Stimulated activated CD4-positive, alpha-beta T cell treated with anti-CD3 and anti-CD28 coated beads, Interleukin-15, amount 100 ng/mL, for 1 hour (primary cell): ENCODE measurements at places on chromosomes 7 and 10.

DNA sequence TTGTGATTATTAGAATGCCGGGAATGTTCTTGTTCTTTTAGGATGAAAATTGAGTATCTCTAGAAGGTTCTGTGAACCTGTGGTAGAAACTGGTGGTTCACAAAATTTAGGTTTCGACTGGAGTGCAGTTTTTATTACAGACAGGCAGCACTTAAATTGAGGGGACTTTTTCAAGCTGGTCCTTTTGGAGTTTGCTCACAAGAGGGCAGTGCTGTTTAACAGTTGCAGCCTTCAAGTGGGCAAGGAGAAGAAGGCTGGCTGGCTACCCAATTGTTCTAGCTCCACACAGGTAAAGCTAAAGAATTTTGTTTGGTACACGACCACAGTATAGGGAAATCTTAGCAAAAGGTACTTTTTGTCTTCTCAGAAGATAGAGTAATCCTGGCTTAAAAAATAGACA is 233.6 kb downstream of the SNX13 start:
- DNase-seq = no peak

DNA sequence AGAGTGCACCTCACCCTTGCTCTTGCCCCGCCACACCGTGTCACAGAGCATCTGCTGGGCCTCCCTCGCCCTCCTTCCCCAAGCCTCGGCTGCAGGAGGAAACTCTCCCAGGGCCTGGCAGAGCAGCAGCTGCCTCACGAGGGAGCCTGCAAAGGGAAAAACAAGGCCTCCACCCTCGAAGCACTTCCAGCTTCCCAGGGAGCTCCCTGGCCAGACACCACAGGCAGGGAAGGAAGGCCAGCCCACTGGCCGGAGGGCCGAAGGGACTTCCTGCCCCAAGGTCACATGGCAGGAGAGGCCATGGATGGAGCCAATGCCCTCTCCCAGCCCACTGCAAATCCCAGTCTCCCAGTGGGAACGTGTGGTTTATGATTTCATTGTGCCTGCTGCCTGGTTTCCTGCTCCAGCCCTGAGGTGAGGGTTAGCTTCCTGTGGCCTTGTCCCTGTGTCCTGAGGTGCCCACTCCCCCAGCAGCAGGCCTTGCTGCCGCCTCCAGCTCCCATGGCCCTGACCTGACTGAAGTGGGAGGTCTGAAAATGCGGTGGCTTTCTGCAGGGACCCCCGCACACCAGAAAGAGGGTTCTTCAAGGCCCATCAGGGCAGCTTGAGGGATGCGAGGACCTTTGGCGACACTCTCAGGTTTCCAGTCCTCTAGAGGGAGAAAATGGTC is 100.5 kb upstream of the PPIF start:
- no peak for DNase-seq

DNA sequence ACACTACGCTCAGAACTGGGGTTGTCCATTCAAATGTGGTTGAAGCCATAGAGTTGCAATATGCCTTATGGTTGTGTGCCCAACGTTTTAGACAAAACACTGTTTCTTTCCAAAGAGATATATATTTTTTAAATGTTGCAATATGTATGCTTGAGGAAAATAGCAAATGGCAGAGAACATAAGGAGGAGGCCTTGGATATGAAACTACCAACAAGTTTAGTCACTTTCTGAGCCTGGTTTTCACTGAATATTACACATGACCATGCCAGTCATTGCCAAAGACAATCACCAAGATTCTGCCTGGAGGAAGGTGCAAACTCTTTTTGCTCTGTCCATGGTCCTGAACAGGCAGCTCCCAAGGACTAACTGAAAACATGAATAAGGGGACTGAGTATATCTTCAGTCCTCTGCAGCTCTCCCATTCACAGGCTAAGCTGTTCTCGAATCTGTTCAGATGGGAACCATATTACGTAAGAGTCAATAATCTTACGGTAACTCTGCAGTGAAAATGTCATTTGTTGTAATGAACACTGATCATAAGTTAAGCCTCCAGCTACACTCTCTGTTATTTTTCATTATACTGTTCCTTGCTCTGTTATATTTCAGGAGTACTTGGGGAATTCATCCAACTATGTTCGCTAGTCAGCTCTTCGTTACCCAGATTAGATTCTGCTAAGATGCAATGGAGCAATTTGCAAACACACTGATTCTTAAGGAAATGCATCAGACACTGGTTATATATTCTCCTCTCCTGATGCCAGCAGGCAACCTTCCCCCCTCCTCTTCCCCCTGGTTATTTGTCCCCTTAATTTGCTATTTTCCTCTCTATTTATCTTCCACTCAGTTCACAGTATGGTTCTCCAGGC is 90.7 kb upstream of the C1QL3 start:
- no peak for DNase-seq

- no peak for DNase-seq
Observed at GRCh38 chr10:7260412-7260900, 150.4 kb downstream of the SFMBT2 start.

GRCh38 chr7:114885836-114886235 is 36.1 kb upstream of the MDFIC start:
- DNase-seq = no peak

DNA sequence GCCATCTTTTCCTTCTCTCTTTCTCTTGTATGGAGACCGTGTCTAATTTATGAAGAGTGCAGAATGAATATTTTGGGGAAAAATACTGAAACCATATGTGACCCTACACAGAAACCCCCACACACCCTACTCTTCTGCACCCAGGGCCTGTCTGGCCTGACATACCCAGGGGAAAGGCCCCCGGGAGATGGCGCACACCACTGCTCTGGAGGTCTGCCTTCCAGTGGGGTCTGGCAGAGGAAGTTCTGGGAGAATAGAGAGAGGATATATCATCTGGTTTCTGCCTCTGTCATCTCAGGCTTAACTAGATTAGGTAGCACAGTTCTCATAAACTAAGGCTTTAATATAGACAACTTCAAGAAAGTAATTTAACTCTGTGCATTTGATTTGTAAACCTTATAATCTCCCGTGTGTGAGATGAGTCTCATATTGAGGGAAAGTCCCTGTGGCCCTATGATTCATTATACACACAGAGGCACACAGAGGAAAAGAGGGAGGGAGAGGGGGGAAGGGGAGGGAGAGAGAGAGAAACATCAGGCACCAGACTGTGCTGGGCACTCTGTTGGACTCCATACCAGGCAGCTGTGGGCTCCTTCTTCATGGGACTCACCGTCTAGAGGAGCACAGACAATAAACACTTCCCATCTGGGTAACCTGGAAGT is 123.3 kb downstream of the AOAH start:
- no peak for DNase-seq

DNA sequence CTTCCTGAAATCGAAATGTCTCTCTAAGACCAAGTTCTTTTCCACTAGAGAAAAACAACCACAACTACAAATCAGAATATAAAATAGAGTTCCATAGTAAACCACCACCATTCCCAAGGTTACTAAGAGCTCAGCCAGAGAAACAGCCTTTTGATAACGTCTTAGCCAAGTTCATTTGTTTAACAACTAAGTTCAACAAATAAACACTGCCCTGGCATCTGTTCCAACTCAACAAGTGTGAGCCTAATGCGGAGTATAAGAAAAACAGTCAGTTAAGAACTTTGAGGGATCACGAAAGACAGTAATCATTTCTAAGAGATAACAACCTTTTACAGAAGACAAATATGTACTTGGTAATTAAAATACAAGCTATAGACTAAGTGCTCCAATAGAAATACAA is 77.3 kb downstream of the CALD1 start:
- no peak for DNase-seq

- DNase-seq = no peak
Observed at GRCh38 chr10:89280508-89280907, 21.3 kb upstream of the IFIT2 start.

DNA sequence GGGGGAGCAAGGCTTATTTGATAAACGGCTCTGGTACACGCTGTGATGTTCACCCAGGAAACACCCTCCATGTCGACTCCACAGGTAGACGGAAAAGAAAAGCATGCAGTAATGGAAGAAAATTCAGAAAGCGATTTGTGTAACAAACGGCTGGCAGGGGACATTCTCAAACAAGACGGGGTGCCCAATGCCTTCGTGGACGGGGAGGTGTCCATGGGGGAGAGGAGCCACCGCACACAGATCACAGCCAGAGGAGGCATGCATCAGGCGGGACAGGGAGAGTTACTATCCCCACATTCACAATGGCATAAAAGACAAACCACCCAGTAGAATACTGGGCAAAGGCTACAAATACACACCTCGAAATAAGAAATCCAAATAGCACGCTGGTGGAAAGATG is 20.1 kb downstream of the CNPY1 start:
- no peak for DNase-seq

DNA sequence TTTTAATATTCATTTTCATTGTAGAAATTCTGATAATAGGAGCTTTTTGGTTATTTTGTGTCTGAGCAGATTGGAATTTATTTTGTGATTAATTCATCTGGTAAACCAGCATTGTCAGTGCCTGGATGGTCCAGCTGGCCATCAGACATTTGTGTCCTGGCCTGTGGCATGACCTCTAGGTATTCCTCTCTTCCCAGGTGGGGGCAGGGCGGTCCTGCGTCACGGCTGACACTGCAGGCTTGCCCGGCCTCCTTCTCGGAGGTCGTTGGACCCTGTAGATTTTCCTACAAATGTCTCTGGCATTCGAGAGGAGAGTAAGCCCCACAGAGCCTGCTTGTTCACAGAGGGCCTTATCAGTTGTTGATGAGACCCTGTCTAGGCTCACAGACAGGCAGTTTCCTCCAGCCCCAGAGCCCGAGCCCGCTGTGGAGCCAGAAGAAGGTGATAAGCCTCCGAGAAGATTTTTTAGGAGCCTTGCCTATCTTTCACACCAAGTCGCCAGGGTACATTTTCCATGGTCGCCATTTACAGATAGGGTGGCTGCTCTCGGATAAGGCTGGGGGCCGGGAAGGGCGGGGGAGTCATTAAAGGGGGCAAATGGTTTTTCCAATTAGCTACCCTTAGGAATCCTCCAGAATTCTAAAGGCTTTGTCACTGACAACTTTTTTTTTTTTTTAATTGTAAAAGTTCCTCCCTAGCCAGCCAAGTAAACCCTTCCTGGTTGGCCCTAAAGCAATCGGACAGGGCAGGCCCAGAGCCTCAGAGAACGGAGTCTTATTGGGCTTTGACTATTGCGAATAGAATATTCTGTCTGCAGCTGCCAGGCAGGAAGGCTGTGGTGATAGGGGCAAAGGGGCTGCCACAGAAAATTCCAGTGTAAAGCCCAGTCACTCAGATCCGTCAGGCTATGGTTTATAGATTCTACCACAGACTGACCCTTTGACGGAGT is 78.1 kb upstream of the TBX20 start:
- no peak for DNase-seq
